ENCODE measurements at places on chromosomes 2 and 18.

- DNase-seq, result no peak
These were observed 27.7 kb upstream of the TRAPPC8 start for GRCh38 chr18:31970617-31971016.

DNA sequence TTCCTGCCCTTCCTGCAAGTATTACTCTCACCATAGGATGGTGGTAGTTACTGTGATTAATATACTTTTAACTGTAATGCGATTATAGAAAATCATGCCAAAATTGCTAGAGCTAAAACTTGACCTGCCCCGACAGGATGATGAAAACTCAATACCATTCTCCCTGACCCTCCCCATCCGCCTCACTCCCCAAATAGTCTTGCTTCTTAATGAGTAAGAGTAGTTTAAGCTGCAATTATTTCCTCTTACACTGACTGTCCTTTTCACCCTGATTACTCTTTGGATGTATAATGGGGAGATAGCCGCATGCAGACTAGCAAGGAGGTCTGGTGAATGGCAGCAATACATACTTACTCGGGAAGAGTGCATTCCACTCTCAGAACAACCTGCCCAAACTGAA, 269.6 kb upstream of the SIX3 start:
- DNase-seq, result no peak

GRCh38 chr2:20013126-20013849, 820 bp upstream of the MATN3 start:
- DNase-seq, result no peak

- no peak for DNase-seq
These were observed 66.5 kb downstream of the SMAD7 start for GRCh38 chr18:48884306-48884705.

GRCh38 chr2:19736191-19736831, 165.5 kb downstream of the TTC32 start:
- no peak for DNase-seq

- DNase-seq, result no peak
These were observed 53.5 kb upstream of the KCNE4 start for GRCh38 chr2:222998459-222998858.

- DNase-seq, result no peak
These were observed 98.6 kb upstream of the NFU1 start for GRCh38 chr2:69535817-69536241.

- DNase-seq, result peak; percentile 14
These were observed 46.9 kb upstream of the CNOT11 start for GRCh38 chr2:101205521-101206479.

GRCh38 chr2:43407935-43408334, 181.5 kb upstream of the ZFP36L2 start:
- DNase-seq, result no peak

DNA sequence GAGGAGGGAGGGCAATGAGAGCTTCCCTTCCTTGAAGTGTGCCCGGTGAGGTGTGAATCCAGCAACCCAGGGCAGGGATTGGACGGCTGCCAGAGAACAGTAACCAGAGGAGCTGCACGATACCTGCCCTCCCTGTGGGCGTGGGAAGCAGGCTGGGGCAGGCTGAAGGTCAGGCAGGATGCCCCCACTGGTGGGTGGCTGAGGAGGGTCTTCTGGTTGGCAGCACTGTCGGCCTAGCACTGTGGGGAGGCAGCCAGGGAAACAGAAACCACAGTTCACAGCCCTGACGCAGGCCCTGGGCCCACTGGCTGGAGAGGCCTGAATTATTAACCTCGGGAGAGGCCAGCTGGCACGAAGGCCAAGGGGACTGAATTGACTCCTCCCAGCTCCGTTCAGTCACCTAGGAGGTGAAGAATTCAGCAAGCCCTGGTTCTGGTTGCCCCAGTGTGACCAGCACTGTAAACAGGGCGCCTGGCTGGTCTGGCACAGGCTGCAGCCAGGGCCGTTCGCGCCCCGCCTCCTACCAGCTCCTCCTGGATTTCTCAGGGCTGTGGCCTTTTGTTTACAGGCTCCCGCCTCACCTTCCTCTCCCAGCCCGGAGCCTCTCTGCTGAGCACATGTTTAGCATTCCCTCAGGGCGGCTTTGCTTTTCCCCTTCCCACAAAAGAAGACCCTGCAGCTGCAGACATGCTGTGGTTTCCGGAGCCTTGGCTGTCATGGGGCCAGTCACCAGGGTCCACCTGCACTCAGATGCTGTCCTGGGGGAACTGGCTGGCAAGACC, 97.8 kb downstream of the B3GNT2 start:
- no peak for DNase-seq

- DNase-seq, result no peak
These were observed 31.9 kb downstream of the EXOC6B start for GRCh38 chr2:72793798-72794440.

DNA sequence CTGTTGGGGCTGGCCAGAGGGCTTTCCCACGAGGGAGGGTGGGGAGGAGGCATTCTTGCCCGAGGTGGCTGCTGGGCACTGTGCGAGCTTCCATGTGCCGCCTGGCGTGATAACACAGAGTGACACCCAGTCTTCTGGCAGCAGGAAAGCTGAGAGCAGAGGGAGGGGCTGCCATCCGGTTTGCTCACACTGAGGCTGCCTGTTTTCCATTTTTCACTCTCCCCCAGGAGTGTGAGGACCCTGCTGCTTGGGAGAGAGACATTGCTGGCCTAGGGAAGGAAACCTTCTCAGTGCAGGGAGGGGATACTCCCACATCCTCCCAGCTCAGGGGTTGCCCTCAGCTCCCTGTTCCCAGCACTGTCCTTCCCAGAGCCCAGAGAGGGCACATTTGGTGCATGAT, 73.1 kb downstream of the INHBB start:
- no peak for DNase-seq

DNA sequence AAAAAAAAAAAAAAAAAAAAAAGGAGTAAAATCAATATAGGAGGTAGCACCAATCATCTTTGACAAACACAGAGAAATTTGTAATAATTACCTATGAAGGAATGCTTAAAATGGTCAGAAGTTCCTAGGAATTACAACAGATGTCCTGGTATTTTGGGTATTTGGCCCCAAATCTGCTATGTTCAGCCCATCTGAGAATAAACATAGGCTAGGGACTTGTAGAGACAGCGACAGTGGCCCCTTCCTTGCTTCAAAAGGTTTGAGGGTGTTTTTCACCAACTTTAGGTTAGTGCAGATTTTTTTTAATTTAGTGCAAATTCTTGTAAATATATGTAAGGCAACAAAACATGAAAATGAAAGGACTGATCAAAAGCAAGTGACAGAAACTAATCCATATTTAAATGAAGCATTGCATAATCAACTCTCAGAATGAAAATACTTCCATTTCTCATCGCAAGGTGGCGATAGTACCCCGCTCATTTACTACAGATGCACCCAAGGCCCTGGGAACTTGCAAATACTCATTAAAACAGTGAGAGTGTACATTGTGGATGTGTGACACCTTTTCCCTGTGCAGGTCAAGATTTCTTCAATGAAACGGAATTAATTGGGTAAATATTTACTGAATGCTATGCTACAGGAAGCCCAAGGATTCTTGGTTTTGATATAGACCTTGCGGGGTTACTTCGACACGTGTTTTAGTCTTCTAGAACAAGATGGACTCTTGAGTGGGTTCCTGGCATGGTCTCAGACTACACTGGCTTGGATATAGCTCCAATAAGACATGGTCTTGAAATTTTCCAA, 44.6 kb downstream of the FAM124B start:
- no peak for DNase-seq

DNA sequence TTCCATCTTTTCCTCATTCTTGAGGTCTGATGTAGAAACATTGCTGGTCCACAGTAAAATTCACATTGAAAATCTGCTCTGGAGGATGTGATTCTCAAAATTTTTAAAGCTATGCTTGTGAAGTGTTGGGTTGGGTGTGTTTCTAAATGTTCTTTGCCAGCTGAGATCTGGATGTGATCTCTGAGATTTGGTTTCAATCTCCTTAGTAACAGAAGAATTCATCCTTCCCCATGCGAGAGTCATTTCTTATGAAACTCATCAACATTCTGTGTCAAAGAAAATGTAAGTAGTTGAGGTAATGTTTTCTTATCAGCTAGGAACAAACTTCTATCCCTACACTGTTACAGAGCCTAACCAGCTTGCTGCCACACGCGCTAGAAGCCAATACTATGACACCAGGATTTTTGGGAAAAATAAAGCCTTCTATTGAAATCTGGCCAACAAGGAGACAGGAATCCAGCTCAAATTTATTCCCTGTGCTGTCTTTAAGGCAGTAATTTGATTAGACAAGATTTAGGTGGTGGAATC, 134.9 kb downstream of the PTH2R start:
- no peak for DNase-seq

- DNase-seq, result no peak
These were observed 93.6 kb upstream of the NFATC1 start for GRCh38 chr18:79302120-79302519.

- no peak for DNase-seq
These were observed 14.5 kb downstream of the CAPN14 start for GRCh38 chr2:31202833-31203232.

GRCh38 chr2:105391058-105391627, 7.7 kb downstream of the FHL2 start:
- no peak for DNase-seq

DNA sequence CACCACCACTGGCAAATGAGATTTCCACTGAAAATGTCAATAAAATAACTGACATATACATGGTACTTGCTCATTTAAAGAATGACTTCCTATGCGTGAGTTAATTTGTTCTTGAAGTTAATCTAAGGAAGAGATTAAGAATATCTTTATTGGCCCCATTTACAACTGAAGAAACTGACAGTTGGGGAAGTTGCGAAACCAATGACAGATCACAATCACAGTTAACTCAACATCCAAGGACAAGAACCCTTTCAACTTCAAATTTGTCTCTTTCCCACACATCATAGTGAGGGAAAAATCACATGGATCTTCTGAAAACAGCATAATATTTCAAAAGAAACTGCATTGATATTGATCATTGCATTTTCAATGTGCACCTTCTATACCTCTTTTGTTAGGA, 565.4 kb downstream of the IRS1 start:
- DNase-seq, result no peak

- no peak for DNase-seq
These were observed 47.6 kb downstream of the STK17B start for GRCh38 chr2:196123679-196124373.

- DNase-seq, result no peak
These were observed 152.9 kb downstream of the SPP2 start for GRCh38 chr2:234203135-234203984.

DNA sequence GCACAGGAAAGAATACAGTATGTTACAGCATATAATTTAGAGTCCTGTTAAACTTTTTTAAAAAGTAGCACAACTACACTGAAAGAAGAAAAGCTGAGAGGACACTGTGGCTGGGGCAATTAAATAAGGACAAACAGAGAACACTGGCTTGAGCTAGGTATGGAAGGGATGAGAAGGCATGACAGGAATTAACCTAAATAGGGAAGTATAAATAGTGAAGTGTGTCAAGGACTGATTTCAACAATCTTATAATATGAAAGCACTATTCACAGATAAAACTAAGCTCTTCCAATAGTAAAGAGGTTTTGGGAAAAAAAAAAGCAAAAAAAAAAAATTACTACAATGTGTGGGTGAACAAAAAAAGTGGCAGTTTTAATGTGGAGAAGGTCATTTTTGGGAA, 45.5 kb downstream of the PPP3R1 start:
- DNase-seq, result no peak

All from NCI-H187 (cell line).